ENCODE measurements at places on chromosomes 7 and 10.

DNA sequence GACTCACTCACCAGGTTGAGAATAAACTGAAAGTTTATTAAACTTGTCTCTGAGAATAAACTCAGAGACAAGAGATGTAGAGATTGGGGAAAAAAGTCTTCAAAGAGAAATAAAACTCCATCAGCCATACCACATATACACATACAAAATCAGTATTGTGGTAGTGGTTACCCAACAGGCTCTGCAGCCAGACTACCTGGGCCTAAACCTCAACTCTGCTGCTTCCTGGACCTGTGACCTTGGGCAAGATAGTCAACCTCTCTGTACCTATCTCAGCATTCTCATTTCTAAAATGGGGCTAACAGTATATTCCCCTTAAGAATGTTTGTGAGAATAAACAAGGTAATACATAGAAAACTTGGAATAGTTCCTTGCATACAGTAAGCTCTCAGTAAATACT is 15.3 kb downstream of the TPK1 start:
- DNase-seq: no peak

GRCh38 chr7:38481401-38481800 is 149.8 kb downstream of the AMPH start:
- DNase-seq: no peak

GRCh38 chr10:59611048-59611447 is 98.6 kb downstream of the SLC16A9 start:
- no peak for DNase-seq

- DNase-seq: no peak
Measured at GRCh38 chr7:50615519-50616080, 50.4 kb upstream of the DDC start.

DNA sequence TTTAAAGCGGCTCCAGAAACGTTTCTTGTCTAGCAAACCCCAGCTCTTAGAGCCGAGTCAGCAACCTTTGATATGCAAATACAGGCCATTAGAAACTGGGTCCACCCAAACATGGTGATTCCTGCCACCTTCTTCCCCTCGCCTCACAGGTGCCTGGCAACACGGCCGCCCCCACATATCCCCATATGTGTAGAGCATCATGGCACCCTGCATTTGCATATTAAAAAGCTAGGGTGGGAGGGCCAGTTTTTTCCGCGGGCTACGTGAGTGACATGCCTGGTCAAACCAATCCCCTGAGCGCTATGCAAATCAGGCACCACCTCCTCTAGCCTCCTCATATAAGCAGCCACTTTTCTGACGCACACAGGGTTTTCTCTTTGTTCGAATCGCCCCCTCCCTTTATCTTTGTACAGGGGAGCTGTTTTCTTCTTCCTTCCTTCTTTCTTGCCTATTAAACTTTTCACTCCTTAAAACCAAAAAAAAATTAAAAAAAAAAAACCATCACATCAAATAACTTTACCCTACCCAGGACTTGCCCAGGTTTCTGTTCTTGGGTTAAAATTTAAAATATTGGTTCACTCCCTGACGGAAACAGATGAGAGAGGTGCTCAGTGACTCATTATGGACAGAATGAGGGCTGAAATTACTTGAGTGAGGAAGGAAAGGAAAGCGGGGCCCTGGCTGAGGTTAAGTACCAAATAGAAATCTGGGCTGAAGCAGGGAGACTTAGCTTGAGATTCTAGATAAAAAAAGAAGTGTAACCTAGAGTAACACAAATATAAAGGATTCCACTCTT is 59.8 kb downstream of the COA1 start:
- DNase-seq: no peak

DNA sequence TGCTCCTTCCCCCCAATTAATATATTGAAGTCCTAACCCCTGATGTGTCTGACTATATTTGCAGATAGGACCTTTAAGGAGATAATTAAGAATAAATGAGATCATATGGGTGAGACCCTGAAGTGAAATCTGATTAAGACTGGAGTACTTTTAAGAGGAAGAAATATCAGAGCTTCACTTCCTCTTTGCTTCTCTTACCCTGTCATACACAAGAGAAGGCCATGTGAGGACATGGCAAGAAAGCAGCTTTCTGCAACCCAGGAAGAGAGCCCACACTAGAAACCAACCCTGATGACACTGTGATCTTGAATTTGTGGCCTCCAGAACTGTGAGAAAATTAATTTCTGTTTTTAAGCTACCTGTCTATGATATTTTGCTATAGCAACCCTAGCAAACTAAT is 44.2 kb downstream of the JMJD1C start:
- DNase-seq: no peak

GRCh38 chr10:76982671-76983070 is 654.9 kb downstream of the KCNMA1 start:
- DNase-seq: no peak

DNA sequence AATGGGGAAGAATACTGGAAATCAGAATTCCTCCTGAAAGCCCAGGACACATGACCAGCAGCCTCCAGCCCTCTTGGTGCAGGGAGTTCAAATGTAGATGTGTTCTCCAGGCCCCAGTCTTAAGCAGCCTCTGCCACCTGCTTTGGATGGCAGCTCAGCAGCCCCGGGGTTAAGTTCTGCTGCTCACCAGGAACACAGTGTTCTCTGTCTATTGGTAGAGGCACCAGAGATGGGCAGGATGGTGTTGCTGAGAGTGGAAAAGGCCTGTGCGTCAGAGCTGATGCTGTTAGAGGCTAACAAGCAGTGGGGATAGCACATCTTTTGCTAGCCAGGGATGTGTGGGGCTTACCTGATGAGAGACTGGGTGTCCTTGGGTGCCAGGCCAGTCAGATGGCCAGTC is 56.8 kb downstream of the PAX2 start:
- no peak for DNase-seq

- no peak for DNase-seq
Measured at GRCh38 chr10:99927721-99928280, 81.9 kb downstream of the DNMBP start.

DNA sequence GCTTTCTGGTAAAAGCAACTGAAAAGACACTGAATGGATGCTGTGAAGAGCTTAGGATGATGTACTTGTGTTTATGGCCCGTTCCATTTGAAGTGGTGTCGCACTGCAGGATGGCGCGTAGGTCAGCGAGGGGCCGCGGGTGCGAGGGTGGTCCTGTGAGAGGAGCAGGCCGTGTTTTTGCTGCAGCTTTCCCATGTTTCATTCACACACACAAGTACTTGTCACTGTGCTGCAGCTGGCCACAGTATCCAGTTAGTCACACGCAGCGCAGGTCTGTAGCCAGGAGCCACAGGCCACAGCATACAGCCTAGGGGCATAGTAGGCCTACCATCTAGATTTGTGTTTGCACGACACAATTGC is 23.2 kb downstream of the WIPI2 start:
- DNase-seq: no peak

DNA sequence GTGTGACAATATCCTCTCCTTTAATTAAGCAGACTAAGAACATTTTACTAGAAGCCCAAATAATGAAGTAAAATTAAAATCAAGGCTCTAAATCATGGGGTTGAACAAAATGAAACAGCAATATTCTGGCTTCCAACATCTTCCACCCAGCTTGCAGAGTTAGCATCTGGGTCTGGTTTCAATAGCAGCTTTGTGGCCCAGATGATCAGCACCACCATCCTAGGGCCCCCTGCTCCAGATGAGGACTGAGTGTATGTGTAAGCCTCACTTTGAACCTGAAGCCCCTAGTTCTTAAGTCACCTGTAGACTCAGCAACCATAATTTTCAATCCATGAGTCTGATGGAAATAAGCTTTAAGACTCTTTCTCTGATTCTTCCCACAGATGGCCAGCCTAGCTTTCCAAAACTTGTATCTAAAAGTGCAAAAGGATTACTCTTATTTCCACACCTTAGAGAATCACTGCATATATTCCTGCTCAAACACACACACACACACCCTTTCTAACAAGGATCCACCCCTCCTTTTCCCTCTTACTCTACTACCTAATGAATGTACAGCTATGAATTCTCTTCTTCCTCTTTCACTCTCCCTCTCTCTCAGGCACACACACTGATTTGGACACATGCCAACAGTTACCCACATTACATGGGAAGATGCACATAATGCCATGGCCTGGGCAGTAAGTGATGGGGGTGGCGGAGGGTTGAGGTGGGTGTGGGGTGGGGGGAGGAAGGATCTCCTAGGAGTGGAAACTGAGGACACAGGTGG is 3.5 kb downstream of the DENND11 start:
- no peak for DNase-seq

GRCh38 chr10:95792211-95792780 is 36.3 kb downstream of the ENTPD1 start:
- no peak for DNase-seq

DNA sequence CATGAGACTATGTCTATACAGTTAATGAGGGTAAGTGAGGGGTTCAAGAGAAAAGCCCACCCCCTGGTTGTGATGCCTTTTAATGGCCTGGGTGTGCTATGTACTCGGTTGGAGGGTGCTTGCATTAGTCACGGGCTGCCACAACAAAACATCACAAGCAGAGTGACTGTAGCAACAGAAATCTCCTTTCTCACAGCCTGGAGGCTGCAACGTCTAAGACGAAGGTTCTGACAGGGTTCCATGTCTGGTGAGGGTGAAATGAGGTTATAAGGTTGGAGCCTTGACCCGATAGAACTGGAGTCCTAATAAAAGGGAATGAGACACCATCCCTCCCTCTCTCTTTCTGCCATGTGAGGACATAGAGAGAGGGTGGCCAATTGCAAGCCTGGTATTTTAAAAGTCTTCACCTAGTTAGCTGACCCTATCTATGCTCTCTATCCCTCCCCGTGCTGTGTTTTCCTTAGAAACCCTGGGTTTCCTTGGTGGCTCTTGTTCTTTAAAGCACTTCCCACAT is 126.0 kb upstream of the GDF10 start:
- DNase-seq: no peak
